Retina (tissue), 1 donor: ENCODE measurements at places on chromosomes 1 and 21.

- no peak for DNase-seq
Measured at GRCh38 chr1:43945674-43946235, 995 bp upstream of the IPO13 start.

GRCh38 chr1:89540406-89540970, 15.9 kb downstream of the LRRC8B start:
- DNase-seq: no peak

GRCh38 chr1:43206600-43207228, 34.6 kb downstream of the CFAP57 start:
- peak; percentile 17 for DNase-seq

GRCh38 chr1:23217421-23218115, at the start of gene HTR1D:
Gene HTR1D, minus strand, starts transcription at chr1:23217502. Its CDS starts 23,283 bp downstream, at chr1:23194219.
- peak; percentile 43 for DNase-seq
